T1000 (cell line): ENCODE measurements at places on chromosomes 13 and 19.

GRCh38 chr19:47485210-47485609 lies 1.2 kb upstream of the KPTN start:
- no peak for DNase-seq

DNA sequence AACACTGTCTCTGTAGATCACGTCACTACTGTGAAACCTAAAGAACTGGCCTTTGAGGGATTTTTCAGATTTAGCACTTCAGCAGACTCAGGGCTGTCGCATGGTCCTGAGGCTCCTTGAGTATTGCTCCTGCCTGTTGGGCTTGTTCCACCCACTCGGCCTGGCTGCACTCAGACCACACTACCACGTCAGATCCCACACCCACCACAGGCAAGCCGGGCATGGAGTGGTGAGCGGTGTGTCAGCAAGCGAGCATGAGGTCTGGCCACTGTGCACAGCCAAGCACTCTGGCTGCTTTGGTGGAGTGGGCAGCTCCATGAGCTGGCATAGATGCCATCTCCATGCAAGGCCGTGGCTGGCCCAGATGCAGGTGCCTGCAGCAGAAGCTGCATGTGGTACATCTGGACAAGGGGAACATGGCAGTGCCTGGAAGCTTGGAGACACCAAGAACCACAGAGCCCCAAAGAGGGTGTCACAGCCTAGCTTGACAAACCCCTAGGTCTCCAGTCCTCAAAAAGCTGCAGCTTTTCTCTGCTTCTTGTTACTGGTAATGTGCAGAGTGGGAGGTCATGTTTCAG lies 9.4 kb upstream of the IGFL1 start:
- no peak for DNase-seq

GRCh38 chr13:32472194-32472621 lies 44.3 kb upstream of the N4BP2L1 start:
- DNase-seq: no peak

GRCh38 chr13:113090806-113091205 lies 14.8 kb upstream of the F7 start:
- no peak for DNase-seq
